Fibroblast of lung (primary cell): ENCODE measurements at places on chromosomes 16 and 17. TPM values are rescaled to one million over a fixed set of nuclear protein-coding genes. Genes with fewer than 3 reads are reported as not detected.

The OSGIN1 gene
- total RNA-seq = 3.6 and 6.6 TPM in 2 replicates

GRCh38 chr16:77613095-77613494 is 109.2 kb upstream of the NUDT7 start:
- DNase-seq = no peak
- no peaks in the 10 kb centered on the region for H3K36me3 ChIP-seq
- H3K27ac ChIP-seq = no peak overlapping the region
- H3K4me3 ChIP-seq = no peak overlapping the region

DNA sequence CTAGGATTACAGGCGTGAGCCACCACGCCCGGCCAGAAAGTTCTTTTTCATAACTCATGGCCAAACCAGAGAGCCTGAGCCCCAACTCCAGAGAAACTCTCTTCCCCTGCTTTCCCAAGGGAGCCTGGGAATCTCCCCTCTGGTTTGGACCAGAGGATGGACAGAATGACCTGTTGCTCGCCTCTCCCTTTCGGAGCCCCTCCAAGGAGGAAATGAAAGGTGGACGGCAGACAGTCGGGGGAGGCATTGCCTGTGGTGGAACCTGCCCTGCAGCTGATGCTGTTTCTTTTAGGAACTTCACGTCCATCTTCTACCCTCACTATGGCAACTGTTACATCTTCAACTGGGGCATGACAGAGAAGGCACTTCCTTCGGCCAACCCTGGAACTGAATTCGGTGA is 65.5 kb downstream of the SCNN1B start:
- no peak overlapping the region for H3K4me3 ChIP-seq
- no peaks in the 10 kb centered on the region for H3K27me3 ChIP-seq
- DNase-seq = no peak
- no peak overlapping the region for H3K27ac ChIP-seq

The SULT1A4 gene
- total RNA-seq = 1.5 and 2.1 TPM in 2 replicates

The KRT33B gene
- total RNA-seq = not detected in 2 replicates

DNA sequence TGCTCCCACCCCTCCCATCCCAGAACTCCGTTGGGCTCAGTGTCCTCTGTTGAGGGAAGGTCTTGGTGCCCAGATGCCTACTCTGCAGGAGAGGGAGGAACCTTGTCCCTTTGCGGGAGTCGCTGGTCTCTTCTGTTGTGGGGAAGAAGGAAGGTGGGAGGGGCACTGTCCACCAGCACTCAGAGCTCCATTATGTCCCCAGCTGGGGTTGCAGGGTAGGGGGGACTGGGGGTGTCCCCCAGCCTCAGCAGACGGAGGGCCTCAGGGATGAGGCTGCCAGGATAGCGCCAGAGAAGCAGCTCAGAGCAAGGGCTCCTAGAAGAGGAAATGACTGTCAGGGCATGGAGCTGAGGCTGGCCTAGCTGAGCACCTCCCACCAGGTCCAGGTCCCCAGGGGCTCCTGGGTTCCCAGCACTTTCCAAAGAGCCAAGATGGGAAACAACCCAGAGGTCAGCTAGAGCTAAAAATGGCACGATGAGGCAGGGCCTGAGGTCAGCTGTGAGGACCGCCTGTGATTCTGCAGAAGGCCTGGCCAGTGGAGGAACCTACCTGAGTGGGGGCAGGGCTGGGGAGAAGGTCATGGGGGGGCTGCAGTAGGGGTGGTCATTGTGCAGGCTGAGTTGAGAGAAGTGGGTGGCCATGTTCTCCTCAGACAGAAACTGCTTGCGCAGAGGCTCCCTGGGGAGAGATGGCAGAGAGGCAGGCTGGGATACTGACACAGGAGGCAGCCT is 893 bp downstream of the HCFC1R1 start:
- peak overlapping the region; percentile 99 for H3K27ac ChIP-seq
- peaks cover 7% of the 10 kb centered on the region for H3K4me1 ChIP-seq
- no peaks in the 10 kb centered on the region for H3K27me3 ChIP-seq
